CD4-positive, alpha-beta T cell treated with Interleukin-1 beta for 1 hour (primary cell): ENCODE measurements at places on chromosomes 3 and 15.

GRCh38 chr3:66083096-66083678, 44.5 kb upstream of the MAGI1 start:
- no peak for DNase-seq

- peak; percentile 75 for DNase-seq
Measured at GRCh38 chr15:88649286-88649733, 10.5 kb downstream of the ISG20 start.

DNA sequence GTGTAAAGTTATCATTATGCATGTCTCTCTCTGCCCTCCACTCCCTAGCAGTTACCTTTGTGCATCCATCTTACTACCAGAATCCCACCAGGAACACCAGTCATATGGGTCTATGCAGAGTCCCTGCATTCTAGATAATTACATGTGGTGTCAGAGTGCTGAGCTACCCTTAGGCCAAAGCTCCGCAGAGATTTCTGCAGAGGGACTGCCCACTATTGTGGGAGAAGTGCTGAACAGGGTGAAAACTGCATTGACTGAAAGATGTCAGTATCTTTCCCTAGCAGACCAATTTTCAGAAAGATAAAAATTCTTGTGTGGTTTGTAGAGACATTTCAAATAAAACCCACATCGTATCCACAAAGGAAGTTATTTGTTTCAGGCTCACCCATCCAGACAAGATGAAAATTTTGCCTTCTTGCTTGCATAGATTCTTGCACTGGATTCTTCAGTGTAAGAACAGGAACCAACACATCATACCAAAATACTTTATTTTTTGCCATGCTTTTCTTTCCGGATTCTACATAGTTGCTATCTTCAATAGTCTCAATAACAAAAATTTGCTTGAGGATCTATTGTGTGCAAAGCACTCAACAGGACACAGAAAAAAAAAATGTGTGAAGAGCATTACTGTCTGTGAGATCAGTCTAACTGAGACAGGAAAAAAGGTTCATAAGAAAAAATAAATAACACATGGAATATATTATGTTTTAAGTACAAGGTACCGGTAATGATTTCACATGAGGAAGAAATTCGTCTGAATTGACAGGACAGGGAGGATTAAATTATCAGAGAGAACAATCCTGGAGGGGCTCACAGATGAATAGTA, 32.0 kb upstream of the CCDC80 start:
- no peak for DNase-seq

- no peak for DNase-seq
Measured at GRCh38 chr3:120300971-120301370, 15.9 kb upstream of the GPR156 start.

- no peak for DNase-seq
Measured at GRCh38 chr3:108966773-108967172, 13.1 kb upstream of the GUCA1C start.

GRCh38 chr3:162367429-162368260, 871.0 kb downstream of the OTOL1 start:
- DNase-seq, result no peak

DNA sequence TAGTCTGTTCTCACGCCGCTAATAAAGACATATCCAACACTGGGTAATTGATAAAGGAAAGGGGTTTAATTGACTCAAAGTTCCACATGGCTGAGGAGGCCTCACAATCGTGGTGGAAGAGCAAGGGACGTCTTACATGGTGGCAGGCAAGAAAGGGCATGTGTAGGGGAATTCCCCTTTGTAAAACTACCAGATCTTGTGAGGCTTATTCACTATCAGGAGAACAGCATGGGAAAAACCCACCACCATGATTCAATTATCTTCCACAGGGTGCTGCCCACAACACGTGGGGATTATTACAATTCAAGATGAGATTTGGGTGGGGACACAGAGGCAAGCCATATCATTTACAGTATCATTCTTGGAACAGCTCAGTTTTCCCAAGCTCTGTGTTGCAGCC, 268.0 kb downstream of the SUCLG2 start:
- no peak for DNase-seq

GRCh38 chr3:178583963-178584575, 47.8 kb downstream of the KCNMB2 start:
- DNase-seq, result no peak

DNA sequence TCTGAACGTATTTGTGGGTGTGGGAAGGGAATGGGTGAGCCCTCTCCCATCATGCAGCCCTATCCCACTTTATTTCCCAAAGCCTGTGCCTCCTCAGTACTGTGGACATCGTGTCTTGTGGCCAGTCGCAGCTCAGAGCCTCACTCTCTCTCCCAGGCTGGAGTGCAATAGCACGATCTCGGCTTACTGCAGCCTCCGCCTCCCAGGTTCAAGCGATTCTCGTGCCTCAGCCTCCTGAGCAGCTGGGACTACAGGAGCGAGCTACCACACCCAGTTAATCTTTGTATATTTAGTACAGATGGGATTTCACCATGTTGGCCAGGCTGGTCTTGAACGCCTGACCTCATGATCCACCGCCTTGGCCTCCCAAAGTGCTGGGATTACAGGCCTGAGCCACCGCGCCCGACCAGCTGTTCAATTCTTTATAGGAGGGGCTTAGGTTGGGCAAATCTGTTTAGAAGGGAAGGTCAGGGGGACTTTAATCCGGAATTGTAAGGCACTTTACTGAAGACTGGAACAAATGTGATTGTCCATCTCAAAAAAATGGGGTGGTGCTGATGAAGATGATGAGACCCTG, 42.7 kb upstream of the BDH1 start:
- DNase-seq, result no peak

- DNase-seq, result peak; percentile 67
Measured at GRCh38 chr3:101936419-101937356, 87.4 kb downstream of the NFKBIZ start.

DNA sequence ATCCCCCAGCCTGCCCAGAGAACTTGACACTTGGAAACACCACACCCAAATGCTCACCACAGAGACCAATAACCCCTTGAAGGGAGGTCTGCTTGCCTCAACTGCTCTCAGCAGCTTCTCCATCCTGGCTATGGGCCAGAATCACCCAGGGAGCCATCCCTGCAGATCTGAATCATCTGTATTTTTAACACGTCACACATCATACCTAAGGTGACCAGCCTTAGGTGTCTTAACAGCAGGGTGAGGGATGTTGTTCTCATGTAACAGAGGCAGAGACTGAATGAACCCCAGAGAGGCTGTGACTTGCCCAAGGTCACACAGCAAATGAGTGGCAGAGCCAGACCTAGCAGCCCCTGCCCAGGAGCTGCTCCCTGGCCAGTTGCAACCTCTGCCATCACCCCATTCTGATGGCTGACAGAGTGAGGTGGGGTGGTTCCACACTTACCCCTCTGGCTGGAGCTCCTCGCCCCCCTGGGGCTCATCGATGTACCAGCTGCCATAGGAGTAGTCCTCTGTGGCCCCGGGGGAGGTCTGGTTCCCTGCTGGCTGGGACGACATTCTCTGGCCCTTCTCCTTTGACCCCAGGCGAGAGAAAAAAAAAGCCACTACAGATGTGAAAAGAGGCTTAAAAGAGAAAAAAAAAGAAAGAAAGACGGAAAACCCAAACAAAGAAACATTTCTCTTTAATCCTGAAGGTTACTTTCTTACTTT, 722 bp downstream of the STRA6 start:
- DNase-seq, result no peak
